Activated CD4-positive, alpha-beta memory T cell treated with anti-CD3 and anti-CD28 coated beads, Interleukin-2, amount 10 ng/mL, durations not matched to agents 7 days and 5 days (primary cell): ENCODE measurements at places on chromosomes 5 and 9. TPM values are rescaled to one million over a fixed set of nuclear protein-coding genes. Genes with fewer than 3 reads are reported as not detected.

Gene IFNK
- not detected for total RNA-seq

Gene CDH10
- total RNA-seq: not detected

Gene PCDHB15
- total RNA-seq: not detected

Gene LEAP2
- total RNA-seq: 2.5 TPM

Gene GFPT2
- total RNA-seq: not detected

Gene MOB3B
- 0.05 TPM for total RNA-seq

Gene ASTN2
- 3.0 TPM for total RNA-seq

Gene IRX4
- total RNA-seq: not detected

Gene LECT2
- not detected for total RNA-seq
